Activated T-cell treated with anti-CD3 and anti-CD28 coated beads, Interleukin-2, amount 50 U/mL, for 72 hours (primary cell): ENCODE measurements at places on chromosomes 7 and 10. TPM values are rescaled to one million over a fixed set of nuclear protein-coding genes. Genes with fewer than 3 reads are reported as not detected.

- DNase-seq, result peak; percentile 59
Measured at GRCh38 chr10:77873536-77874380, 52.8 kb downstream of the DLG5 start.

GRCh38 chr10:124568848-124569622 is 107.4 kb downstream of the LHPP start:
- DNase-seq, result no peak

- DNase-seq, result no peak
Measured at GRCh38 chr7:1260244-1260635, 27.6 kb downstream of the UNCX start.

GRCh38 chr7:27185013-27185853 is at the start of gene HOXA11:
Gene HOXA11 (minus strand): TSS chr7:27185232. CDS start chr7:27185144, 88 bp downstream.
- DNase-seq, result peak; percentile 19

DNA sequence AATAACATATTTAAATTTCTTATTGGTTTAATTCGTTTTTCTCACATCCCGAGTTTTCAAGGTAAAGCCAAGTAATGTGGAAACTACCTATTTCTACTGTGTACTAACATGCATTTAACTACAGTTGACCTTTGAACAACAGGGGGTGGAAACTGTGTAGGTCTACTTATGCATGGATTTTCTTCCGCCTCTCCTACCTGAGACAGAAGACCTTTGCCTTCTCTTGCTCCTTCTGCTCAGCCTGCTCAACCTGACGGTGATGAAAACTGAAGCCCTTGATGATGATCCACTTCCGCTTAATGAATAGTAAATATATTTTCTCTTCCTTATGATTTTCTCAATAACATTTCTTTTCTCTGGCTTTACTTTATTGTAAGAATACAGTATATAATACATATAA is 18.5 kb downstream of the MEOX2 start:
- no peak for DNase-seq

- DNase-seq, result no peak
Measured at GRCh38 chr10:50561266-50561665, 62.5 kb downstream of the SGMS1 start.

GRCh38 chr7:57204411-57204811 is 72.2 kb upstream of the ZNF479 start:
- no peak for DNase-seq

The RNLS gene
- 2.6 TPM for total RNA-seq

The SRI gene
- total RNA-seq, result 105 TPM

The MACC1 gene
- total RNA-seq, result 0.12 TPM
